ENCODE measurements at places on chromosomes 3 and 15.
A peak's percentile ranks its signal among the peaks of the same experiment; 100 is the strongest.

DNA sequence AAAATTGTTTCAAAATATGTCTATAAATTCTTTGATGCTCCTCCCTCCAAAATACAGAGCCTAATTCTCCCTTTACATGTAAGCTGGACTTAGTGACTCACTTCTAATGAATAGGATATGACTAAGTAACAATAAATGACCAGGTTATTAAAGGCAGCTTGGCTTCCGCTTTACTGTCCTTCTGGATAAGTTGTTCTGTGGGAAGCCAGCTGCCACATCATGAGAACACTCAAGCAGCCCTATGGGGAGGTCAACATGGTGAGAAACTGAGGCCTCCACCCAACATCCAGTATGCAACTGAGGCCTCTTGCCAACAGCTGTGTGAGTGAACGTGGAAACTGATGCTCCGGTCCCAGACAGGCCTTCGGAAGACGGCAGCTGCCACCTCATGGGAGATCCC lies 247.3 kb upstream of the CHRM5 start:
- DNase-seq: no peak

- no peak for DNase-seq
Measured at GRCh38 chr15:84658788-84659411, 901 bp upstream of the NMB start.

DNA sequence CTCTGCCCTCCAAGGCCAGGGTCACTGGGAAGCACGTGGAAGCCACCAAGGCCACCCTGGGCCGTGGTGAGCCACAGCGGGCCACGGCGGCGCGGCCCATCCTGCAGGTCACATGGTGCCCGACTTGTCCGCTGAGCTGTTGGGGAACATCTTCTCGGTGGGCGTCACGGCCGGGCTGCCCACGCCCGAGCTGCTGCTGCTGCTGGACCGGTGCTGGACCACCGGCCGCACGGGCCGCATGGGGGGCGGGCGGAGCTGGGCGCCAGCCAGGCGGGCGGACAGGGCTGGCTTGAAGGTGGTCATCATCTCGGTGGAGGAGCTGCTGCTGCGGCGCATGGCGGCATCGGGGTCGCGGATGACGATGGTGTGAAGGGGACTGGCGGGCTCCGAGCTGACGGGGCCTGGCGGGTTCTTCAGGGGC lies 22.1 kb upstream of the RAD18 start:
- no peak for DNase-seq

GRCh38 chr15:70098153-70098460 lies 390 bp upstream of the TLE3 start:
- no peak for DNase-seq

- DNase-seq: no peak
Measured at GRCh38 chr15:101528108-101528916, 38.8 kb upstream of the PCSK6 start.

GRCh38 chr3:172876297-172876696 lies 125.8 kb downstream of the ECT2 start:
- DNase-seq: no peak

- no peak for DNase-seq
Measured at GRCh38 chr15:93024293-93024692, 64.7 kb downstream of the RGMA start.

- DNase-seq: no peak
Measured at GRCh38 chr3:191649626-191650025, 188.7 kb downstream of the PYDC2 start.

GRCh38 chr3:161474139-161474538 lies 22.5 kb upstream of the OTOL1 start:
- no peak for DNase-seq

- DNase-seq: no peak
Measured at GRCh38 chr3:83849106-83849730, 1109.6 kb upstream of the CADM2 start.

- no peak for DNase-seq
Measured at GRCh38 chr3:31165399-31165860, 271.0 kb upstream of the GADL1 start.

DNA sequence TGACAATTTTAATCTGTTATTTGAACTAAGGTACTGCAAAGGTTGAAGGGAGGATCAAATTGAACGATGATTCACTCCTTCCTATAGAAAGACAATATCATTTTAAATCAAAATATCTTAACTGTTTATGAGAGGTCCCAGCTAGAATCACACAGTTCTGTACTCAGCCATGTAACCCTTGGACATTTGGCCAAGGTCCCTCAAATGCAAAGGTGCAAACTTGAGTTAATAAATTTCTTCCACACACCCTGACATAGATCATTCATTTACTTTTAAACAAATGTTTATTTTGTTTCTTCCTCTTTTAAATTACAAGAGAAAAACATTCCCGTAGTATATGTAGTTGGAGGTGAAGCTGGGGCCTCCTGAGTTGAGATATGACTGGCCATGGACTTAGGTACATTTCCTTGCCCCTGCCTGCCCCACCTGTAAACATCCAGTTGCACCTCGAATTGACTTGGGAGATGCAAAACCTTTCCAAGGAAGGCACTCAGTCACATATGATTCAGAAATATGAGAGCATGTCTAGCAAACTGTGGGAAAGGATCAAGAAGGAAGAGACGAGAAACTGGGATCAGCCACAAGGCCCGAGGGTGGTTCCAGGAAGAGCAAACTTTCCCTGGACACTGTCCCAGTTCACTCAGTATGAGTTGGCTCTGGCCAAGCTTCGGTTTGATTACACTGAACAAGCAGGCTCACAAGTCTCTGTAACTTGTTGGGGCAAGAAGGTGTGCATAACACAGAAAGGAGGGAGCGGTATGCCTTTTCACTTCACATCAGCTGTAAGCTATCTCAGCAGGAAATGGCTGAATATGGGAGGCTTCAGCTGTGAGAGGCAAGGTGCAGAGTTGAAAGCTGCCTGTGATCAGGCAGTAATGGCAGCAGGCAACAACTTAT lies 6.7 kb downstream of the TNFSF10 start:
- DNase-seq: no peak

DNA sequence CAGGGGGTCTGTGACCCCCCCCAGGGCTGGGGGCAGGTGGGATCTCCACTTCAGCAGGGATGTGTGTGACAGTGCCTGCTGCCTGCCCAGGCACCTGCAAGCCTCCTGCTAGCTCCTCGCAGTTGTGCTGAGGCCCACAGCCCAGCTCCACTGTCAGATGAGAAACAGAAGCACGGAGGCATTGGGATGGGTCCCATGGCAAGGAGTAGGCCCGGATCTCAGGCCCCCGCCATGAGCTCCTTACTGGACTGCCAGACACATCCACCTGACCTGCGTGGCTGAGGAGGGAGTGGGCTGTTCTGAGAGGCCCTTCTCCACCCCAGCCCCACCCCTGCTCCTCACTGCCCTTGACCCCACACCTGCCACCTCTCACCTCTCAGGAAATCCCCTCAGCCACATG lies 18.2 kb upstream of the SKOR1 start:
- no peak for DNase-seq

DNA sequence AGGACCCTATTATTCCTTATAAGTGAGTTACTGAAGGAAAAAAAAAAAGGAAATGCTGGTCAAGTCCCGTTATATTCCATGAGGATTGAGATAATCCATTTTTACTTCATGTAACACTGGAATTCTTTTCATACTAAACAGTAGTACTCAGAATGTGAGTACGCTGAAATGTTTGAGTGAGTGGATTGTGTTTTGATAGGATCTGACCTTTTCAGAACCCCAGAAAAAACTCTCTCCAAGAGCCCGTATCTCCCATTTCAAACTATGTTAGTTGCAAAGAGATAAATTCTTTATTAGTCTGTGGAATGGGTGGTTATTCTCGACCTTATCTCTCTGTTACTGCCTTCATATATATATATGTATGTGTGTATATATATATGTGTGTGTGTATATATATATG lies 2.5 kb upstream of the LPP start:
- DNase-seq: no peak

- no peak for DNase-seq
Measured at GRCh38 chr15:80076321-80077318, 17.1 kb downstream of the ZFAND6 start.

DNA sequence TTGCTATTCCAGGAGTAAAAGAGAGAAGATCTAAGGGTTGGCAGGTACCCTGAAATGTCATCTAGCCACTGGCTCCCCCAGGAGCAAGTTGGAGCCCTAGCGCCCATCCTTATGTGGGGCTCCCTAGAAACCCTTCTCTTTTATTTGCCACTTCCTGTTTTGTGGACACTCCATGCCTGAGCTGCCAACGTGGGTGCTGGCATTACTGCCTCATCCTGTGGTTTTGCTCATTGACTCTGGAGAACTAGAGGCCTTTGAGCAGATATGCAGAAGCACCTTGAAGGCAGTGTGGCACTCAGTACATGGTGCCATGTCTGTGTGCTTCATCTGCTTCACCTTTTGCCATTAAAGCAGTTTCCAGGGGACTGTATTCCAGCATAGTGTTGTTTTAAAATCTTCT lies 8.1 kb downstream of the EDEM1 start:
- peak; percentile 60 for DNase-seq

- no peak for DNase-seq
Measured at GRCh38 chr15:78418686-78419085, 19.3 kb upstream of the IREB2 start.

- no peak for DNase-seq
Measured at GRCh38 chr3:115148142-115148790, 1.2 kb upstream of the ZBTB20 start.

DNA sequence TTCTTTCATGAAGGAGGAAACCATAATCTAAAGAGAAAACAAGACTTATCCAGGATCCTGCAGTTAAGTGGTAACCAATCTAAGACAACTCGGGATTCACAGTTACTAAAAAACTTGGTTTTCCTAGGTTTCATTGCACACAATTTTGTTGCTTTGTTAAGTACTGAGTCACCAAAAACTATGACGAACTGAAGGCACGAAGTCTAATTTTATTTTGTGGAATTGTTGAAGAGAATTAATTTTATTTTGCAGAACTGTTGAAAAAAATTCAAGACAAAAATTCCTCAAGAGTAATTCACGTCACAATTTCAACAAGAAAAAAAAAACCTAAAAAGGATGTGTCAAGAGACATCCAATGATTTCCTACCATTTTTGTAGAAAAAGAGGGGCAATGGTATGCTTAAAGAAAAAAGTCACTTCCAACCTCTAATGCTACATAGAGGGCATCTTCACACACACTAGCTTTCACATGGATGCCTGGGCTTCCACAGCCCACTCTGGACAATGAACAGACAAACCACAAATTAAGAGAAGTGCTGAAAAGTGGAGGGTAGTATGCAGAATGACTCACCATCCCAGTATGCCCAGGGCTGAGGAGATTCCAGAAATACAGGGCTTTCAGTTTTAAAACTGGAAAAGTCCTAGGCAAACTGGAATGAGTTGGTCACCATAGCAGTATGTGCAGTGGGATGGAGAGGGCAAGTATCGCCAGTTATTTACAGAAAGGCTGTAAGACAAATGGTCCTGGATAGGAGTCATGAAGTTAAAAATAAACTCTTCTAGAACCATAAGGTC lies 29.2 kb downstream of the PLOD2 start:
- no peak for DNase-seq

DNA sequence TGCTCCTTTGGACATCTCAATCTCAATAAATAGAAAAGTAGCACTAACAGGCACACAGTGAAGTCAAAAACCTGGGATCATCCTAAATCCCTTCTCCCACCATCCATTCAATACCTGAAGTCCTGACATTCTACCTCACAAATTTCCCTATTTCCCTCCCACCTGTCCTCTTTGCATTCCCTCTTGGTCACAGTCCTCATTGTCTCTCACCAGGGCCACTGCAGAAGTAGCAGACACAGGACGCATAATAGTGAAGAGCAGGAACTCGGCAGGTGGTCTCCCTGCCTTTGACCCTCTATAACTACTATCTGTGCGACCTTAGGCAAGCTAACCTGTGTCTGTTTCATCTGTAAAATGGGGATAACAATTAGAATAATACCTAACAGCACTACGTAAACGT lies 2.3 kb downstream of the THOC7 start:
- DNase-seq: no peak

DNA sequence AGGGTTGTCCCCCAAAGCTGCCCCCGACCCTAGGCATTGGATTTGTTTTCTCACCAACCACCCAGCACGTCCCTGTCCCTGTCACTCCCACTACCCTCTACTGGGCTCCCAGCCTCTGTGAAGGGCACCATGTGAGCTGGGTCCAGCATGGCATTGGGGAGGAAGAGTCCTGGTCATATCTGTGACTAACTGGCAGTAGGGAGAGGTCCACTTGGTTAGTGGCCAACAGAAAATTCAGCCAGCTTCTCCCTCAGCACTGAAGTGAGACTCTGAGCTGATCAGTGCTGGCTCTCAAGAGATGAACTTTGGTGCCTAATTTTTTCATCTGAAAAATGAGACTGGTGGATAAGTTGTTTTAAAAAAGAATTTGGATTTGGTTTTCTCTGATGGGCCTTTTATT lies 11.3 kb upstream of the KIF23 start:
- DNase-seq: no peak

DNA sequence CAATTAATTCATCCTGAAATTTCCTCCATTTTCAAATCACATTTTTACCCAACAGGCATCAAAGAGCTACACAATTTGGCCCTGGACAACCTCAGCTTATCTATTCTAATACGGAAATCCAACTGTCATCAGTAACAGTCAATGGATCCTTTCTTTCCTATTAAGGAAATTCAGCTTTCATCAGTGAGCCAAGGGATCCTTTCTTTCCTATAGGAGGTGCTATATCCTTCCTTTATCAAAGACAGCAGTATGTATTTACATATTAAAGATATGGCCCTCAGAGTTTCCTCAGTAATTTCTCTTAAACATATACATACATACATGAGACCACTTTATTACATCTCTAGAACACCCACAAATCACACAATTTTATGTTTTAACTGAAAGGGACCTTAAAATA lies 10.1 kb downstream of the DHX36 start:
- DNase-seq: no peak

DNA sequence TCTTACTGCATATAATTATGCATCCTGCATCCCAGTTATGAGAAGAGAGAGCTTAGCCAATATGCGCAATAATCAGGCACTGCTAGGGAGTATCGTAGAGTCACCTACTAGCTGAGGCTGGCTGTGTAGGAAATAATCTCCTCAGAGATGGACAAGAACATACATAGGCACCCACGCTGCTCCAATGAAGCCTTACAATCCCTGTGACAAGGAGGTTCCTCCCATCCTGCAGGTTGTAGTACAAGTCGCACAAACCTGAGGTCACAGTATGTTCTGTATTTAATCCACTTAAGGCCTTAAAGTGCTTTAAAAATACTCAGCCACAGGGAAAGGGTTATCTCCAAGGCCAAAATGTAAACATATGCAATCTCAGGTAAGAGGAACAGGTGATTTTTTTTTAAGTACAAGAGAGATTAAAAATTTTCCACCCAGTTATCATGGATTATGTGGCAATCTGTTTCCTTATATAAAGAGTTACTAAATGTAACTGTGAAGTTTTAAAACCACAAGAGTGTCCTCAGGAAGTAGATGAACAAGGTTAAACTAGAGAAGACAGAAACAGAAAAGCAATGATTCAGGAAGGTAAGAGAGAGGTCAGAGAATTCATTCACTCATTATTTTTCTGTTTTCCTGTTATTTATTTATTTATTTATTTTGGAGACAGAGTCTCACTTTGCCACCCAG lies 7.5 kb upstream of the COLQ start:
- no peak for DNase-seq

Data from stimulated activated naive CD8-positive, alpha-beta T cell treated with anti-CD3 and anti-CD28 coated beads, Interleukin-15, Interleukin-2, amounts not matched to agents 100 U/mL and 50 U/mL, for 24 hours (primary cell).